ENCODE measurements at places on chromosomes 4 and X. TPM values are rescaled to one million over a fixed set of nuclear protein-coding genes. Genes with fewer than 3 reads are reported as not detected.

PDZD4 gene
- under 0.01 TPM for total RNA-seq

CTAG2 gene
- total RNA-seq = 2.8 TPM

PTTG2 gene
- not detected for total RNA-seq

JADE1 gene
- 27.5 TPM for total RNA-seq

ENAM gene
- not detected for total RNA-seq

FAM193A gene
- 17.0 TPM for total RNA-seq

SPANXB1 gene
- not detected for total RNA-seq

LDB2 gene
- total RNA-seq = 3.2 TPM

NOP14 gene
- total RNA-seq = 24.8 TPM

KIT gene
- 0.49 TPM for total RNA-seq

FAM47C gene
- not detected for total RNA-seq

GASK1B gene
- 0.81 TPM for total RNA-seq

COQ2 gene
- 19.4 TPM for total RNA-seq

GC gene
- total RNA-seq = not detected

MAGEA1 gene
- total RNA-seq = not detected

EPGN gene
- not detected for total RNA-seq

HMGB3 gene
- 25.6 TPM for total RNA-seq

SEC24D gene
- 65.8 TPM for total RNA-seq
